ENCODE measurements at places on chromosomes 1 and 21.

DNA sequence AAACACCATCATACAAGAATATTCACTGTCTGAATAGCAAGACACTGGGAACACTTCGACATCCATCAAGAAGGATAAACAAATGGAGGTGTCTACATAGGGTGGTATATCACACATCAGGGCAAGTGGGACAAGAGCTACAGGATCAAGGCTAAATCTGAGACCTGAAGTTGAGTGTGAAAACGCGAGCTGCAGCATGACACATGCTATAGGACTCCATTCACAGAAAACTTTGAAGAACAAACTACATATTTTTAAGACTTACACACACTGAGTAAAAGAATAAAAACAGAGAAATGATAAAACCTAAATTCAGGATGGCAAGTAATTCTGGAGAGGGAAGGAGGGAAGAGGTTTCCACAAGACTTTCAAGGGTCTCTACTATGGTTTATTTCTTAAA is 2.1 kb downstream of the TTC39A start:
- no peak for DNase-seq

GRCh38 chr1:41461790-41462679 is 22.4 kb downstream of the EDN2 start:
- DNase-seq = no peak

DNA sequence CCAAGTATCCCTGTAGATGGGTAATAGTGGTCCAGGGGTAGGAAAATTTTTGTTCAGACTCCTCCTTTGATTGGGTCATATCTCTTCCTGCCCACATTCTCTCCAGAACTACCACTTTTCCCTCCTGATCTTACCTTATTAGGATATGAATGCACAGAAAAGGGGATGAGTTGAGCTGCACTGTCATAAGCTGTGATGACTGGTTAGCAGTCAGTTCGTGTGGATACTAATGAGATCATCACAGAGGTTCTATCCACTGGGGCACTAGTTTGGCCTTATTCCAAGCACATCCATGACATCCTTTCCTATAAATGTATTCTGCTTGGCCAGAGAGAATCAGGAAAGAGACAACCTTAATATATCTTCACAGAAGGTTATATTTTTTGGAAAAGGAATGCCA is 22.1 kb upstream of the TBX15 start:
- no peak for DNase-seq

- DNase-seq = peak; percentile 61
Observed at GRCh38 chr1:220748089-220748934, at the start of gene MTARC2. MTARC2 (plus strand) TSS chr1:220748322; CDS start chr1:220748532, 210 bp downstream.

GRCh38 chr1:33466159-33466558 is 6.3 kb upstream of the ZSCAN20 start:
- DNase-seq = no peak

GRCh38 chr1:92862605-92863004 is 30.8 kb downstream of the RPL5 start:
- DNase-seq = no peak

DNA sequence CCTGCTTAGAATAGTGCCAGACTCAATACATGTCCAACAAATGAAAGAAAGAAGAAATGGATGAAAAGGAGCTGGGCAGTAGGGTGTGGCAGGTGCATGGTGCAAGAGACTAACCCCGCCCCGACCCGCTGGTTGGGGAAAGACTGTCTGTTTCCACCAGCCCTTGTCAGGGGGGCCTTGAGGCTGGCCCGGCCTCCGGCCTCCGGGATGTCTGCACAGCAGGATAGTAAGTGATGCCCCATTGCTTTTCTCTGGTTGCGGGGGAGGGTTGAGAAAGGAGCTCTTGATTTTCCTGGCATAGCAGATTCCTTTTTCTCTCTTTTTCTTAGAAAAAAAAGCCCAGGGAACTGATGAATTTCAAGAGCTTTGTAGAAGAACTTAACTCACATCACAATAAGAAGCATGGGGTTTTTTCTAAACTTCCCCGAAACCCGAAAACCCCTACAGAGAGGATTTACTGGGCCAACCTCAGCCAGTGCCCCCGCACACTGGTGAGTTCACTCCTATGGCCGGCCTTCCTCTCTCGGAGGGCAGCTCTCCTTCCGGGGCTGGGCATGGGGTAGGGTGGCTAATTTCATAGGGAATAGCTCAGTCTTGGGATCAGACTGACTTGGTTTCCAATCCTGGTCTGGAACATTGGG is 12.5 kb upstream of the TTC22 start:
- no peak for DNase-seq
